ENCODE measurements at places on chromosomes 7 and 10.

- peaks cover 27% of the 10 kb centered on the region for H3K4me1 ChIP-seq
- H3K27me3 ChIP-seq = no peaks in the 10 kb centered on the region
- peak; percentile 17 for DNase-seq
- H3K36me3 ChIP-seq = peaks cover 57% of the 10 kb centered on the region
- no peak overlapping the region for H3K27ac ChIP-seq
Observed at GRCh38 chr7:99004781-99005500, 126.6 kb downstream of the TRRAP start.

- no peak overlapping the region for H3K27ac ChIP-seq
- no peaks in the 10 kb centered on the region for H3K4me1 ChIP-seq
- no peak for DNase-seq
- H3K27me3 ChIP-seq = peaks cover 17% of the 10 kb centered on the region
- no peak overlapping the region for H3K4me3 ChIP-seq
Observed at GRCh38 chr7:132276976-132277725, 299.1 kb downstream of the PLXNA4 start.

- H3K4me3 ChIP-seq = peak within 1 kb of the TSS; percentile 63
- H3K27ac ChIP-seq = no peak within 1 kb of the TSS
- peaks cover 15% of the 10 kb centered on the region for H3K4me1 ChIP-seq
- H3K27me3 ChIP-seq = peaks cover 54% of the 10 kb centered on the region
- H3K36me3 ChIP-seq = peaks cover 8% of the 10 kb centered on the region
Observed at GRCh38 chr7:130491841-130492522, at the start of gene MEST. TSS of gene MEST (plus strand) at chr7:130492085. CDS start at chr7:130492314, 229 bp downstream.

DNA sequence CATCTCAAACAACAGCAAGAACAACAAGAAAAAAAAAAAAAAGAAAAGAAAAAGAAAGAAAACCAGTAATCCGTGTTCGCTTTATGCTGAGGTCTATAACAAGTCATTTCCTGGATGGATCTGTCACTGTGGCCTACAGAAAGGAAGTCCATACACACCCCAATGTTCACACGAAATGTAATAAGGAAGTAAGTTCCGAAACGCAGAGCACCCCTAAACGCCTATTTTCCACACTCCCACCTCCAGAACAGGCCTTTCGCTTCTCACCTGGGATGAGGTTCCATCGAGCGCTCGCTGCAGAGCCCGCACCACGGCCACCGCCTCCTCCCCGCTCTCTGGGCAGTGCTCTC is 735 bp downstream of the ZNF394 start:
- DNase-seq = no peak
- H3K4me3 ChIP-seq = peak overlapping the region; percentile 93
- H3K4me1 ChIP-seq = peaks cover 24% of the 10 kb centered on the region
- no peaks in the 10 kb centered on the region for H3K27me3 ChIP-seq

DNA sequence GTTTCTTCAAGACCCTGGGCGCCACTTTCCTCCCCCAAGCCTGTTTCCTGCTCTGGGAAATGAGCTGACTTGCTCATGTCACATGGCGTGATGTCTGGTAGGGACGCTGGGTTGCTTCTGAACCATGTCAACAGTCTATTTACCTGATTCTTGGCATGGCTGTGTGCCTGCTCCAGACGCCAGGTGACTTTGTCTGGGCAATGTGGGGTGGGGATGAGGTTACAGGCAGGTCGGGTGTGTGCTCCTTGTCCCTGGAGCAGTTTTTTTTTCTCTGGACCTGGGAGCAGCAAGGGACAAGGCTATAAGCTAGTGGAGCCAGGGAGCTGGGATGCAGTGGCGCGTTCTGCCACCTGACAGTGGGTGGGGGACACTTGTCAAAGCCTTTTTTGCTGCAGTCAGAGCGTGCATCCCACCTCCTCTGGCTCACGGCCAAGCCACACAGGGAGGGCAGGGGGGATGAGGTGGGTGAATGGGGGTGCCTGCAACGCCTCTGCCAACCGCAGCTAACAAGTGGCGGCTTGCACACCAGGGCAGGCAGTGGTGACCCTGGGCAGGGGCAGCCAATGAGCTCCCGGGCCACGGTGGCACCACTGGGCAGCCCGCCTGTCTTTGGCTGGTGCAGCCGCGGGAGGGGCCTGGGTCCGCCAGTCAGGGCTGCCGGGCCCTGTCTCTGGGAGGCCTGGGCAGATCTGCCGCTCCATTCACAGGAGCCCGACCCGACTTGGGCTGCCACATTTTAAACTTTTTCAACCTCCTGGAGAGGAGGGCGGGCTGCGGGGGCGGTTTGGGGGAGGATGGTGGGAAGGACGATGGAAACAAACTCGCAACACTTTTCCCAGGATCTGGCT is 22.9 kb downstream of the DNAJB12 start:
- H3K4me3 ChIP-seq = peak overlapping the region; percentile 64
- no peaks in the 10 kb centered on the region for H3K27me3 ChIP-seq
- peaks cover 46% of the 10 kb centered on the region for H3K36me3 ChIP-seq
- H3K4me1 ChIP-seq = peaks cover 95% of the 10 kb centered on the region
- peak; percentile 94 for DNase-seq

DNA sequence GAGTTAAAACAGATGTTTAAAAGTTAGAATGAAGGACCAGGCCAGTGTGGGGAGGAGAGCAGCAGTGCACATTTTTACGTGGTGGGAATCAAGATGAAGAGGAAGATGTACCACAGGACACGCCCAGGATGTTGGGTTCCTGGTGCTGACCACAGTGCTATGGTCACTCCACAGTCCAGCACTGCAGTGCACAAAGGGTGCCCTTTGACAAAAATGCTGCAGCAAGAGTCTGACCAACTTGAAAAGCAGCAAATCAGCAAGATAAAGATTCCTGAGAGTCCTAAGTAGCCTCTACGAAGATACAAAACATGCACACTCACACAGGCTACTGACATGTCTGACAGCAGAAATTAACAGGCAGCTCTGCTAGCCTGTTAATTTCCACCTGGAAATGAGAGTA is 107.1 kb downstream of the PIP4K2A start:
- H3K4me3 ChIP-seq = peak overlapping the region; percentile 50
- H3K27ac ChIP-seq = peak overlapping the region; percentile 84
- peaks cover 87% of the 10 kb centered on the region for H3K4me1 ChIP-seq
- no peak for DNase-seq
- peaks cover 70% of the 10 kb centered on the region for H3K36me3 ChIP-seq

DNA sequence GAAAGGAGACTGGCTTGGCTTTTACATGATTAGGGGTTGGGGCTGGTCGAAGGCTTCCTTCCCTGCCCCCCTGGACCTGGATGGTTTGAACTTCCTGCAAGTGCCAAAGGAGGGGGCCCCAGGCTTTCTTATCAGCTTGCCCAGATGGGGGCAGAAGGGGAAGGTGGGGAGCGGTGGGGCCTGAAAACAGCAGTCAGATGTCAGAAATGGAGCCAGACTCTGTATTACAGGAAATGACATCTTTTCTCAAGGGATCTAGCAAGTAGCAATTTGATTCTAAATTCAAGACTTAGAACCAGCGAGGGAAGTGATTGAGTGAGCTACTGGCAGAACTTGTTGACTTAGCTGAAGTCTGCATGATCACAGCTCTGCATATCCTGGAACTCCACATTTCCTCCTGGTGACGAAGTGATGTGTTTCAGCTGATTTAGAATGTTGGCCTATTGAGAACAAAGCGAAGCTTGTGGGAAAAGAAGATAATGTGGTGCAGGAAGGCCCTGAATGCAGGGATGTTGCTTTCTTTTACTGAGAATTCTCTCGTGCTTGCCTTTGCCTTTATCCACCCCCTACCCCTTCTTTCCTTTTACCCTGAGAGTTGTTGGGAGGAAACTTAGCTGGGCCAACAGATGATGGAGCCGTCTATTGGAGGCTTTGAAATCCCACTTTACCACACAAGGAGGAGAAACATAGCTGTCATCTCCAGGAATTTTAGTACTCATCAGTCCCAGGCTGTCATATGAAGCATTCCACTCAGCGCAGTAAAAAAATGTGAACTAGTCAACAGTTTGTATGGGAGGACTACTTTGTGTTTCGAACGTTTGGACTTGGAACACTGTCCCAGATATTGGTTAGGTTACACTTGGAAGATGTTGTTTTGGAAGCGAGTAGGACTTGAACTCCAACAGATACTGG is 43.2 kb downstream of the CCNY start:
- H3K27ac ChIP-seq = peak overlapping the region; percentile 44
- H3K27me3 ChIP-seq = no peaks in the 10 kb centered on the region
- H3K4me1 ChIP-seq = peaks cover 42% of the 10 kb centered on the region
- no peaks in the 10 kb centered on the region for H3K36me3 ChIP-seq
- peak overlapping the region; percentile 26 for H3K4me3 ChIP-seq

DNA sequence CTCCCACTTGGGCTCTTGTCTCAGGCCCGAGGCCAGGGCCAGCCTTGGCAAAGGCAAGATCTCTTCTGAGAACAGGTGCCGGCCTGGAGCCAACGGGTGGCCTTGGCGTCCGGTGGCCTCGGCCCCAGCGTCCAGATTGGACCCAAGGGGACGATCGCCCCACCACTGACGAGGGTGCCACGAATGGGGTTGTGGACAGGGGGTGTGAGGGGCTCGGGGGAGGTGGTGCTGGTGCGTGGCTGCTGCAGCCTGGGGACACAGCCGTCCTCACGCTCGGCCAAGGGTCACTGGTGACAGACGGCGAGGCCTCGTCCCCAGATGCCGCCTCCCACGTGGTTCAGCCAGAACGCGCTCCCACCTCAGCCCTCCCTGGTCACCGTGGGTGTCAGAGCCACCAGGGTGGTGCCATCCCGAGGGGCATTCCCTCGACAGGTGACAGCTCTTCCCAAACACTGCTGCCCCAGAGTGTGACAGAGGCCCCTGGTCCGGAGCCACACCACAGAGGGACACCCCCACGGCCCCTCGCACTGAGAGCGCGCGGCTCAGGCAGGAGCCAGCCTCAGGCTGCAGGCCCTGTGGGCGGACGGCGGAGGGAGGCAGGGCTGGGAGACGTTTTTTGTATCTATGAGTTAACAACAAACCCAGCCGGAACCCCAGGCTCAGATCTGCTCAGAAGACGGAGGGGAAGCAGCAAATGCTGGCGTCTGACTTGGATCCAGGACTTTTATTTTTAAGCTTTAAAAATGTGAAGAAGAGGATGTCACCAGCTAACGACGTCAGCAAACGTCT is 18.5 kb upstream of the CFAP46 start:
- no peaks in the 10 kb centered on the region for H3K36me3 ChIP-seq
- no peak overlapping the region for H3K27ac ChIP-seq
- peaks cover 21% of the 10 kb centered on the region for H3K4me1 ChIP-seq
- DNase-seq = no peak
- H3K4me3 ChIP-seq = no peak overlapping the region

- no peaks in the 10 kb centered on the region for H3K36me3 ChIP-seq
- no peaks in the 10 kb centered on the region for H3K4me1 ChIP-seq
- H3K27ac ChIP-seq = no peak overlapping the region
- no peak overlapping the region for H3K4me3 ChIP-seq
Observed at GRCh38 chr10:65708057-65708456, 1217.8 kb upstream of the LRRTM3 start.

- no peak for DNase-seq
- peaks cover 17% of the 10 kb centered on the region for H3K36me3 ChIP-seq
- no peak overlapping the region for H3K27ac ChIP-seq
- H3K27me3 ChIP-seq = peaks cover 2% of the 10 kb centered on the region
Observed at GRCh38 chr10:4120096-4120853, 335.3 kb upstream of the KLF6 start.

DNA sequence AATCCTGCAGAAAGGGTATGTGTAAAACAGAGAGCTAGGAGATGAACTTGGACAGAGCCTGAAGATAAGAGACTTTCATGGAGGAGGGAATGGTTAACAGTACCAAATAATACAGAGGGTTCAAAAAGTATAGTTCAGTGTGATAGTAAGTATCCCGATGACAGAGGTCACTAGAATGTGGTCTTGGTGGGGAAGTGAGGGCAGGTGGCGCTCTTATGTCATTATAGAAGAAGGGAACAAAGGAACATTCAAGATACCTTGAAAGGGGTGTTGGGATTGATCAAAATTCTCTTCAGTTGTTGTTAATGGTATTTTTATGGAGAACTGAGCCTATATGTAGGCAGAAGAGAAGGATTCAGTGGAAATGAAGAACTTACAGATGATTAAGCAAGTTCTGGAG is 312.5 kb downstream of the SUGCT start:
- H3K27ac ChIP-seq = no peak overlapping the region
- no peak for DNase-seq
- H3K36me3 ChIP-seq = no peaks in the 10 kb centered on the region
- no peaks in the 10 kb centered on the region for H3K4me1 ChIP-seq

- H3K4me1 ChIP-seq = no peaks in the 10 kb centered on the region
- no peaks in the 10 kb centered on the region for H3K36me3 ChIP-seq
- no peak for DNase-seq
Observed at GRCh38 chr10:10492420-10492819, 525.3 kb upstream of the CELF2 start.

- peaks cover 53% of the 10 kb centered on the region for H3K4me1 ChIP-seq
- DNase-seq = no peak
- peak overlapping the region; percentile 94 for H3K27ac ChIP-seq
- no peaks in the 10 kb centered on the region for H3K27me3 ChIP-seq
- peak overlapping the region; percentile 90 for H3K4me3 ChIP-seq
- peaks cover 36% of the 10 kb centered on the region for H3K36me3 ChIP-seq
Observed at GRCh38 chr7:106864298-106865081, 592 bp upstream of the PIK3CG start.

GRCh38 chr7:20153999-20154398 is 63.2 kb downstream of the MACC1 start:
- H3K4me1 ChIP-seq = no peaks in the 10 kb centered on the region
- no peaks in the 10 kb centered on the region for H3K36me3 ChIP-seq
- DNase-seq = no peak
- no peak overlapping the region for H3K4me3 ChIP-seq
- H3K27me3 ChIP-seq = no peaks in the 10 kb centered on the region
- no peak overlapping the region for H3K27ac ChIP-seq

DNA sequence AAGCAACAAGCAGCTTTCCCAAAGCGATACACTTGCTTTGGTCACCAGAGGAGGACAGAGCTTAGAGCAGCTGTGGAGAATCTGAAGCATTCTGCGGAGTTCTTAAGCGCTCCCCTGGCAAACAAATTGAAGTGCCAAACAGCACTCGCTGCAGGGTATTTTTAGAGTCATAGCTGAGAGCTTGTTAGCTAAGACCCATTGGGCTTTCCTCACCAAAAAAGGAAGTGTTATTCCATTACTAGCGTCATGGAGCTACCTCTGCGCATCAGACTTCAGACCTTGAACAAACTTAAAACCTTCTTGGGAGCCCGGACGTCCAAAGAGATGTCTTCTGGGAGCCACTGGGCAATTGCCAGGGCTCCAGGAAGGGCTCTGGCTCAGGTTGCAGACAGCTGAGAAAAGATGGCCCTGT is 23.2 kb upstream of the BMPR1A start:
- H3K27ac ChIP-seq = no peak overlapping the region
- DNase-seq = no peak
- no peak overlapping the region for H3K4me3 ChIP-seq
- no peaks in the 10 kb centered on the region for H3K4me1 ChIP-seq

- no peaks in the 10 kb centered on the region for H3K27me3 ChIP-seq
- no peaks in the 10 kb centered on the region for H3K4me1 ChIP-seq
- H3K4me3 ChIP-seq = no peak overlapping the region
- H3K36me3 ChIP-seq = no peaks in the 10 kb centered on the region
Observed at GRCh38 chr10:125107965-125108580, 52.3 kb downstream of the CTBP2 start.

DNA sequence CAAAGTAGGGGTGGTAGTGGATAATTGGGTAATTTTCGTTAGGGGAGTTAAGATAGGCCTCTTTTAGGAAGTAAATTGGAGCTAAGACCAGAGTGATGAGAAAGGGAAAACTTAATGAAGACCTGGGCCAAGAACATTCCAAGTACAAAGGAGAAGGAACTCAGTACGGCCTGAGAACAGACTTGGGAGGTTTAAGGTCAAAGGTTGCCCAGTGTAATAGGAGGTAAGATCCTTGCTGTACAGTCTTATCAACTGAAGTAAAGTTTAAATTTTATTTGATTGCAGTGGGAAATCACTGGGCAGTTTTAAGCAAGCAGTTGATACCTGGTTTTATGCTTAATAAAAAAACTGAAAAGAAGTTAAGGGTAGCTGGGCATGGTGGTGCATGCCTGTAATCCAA is 76.4 kb downstream of the MPLKIP start:
- peaks cover 16% of the 10 kb centered on the region for H3K36me3 ChIP-seq
- no peaks in the 10 kb centered on the region for H3K27me3 ChIP-seq
- no peak for DNase-seq

Measured in activated CD8-positive, alpha-beta T cell treated with anti-CD3 and anti-CD28 coated beads, Interleukin-2, amount 10 ng/mL, durations not matched to agents 7 days and 5 days (primary cell).